ENCODE measurements at places on chromosomes 12 and 14.

GRCh38 chr14:102415671-102416070 lies 52.9 kb downstream of the TECPR2 start:
- DNase-seq: no peak

- DNase-seq: no peak
These were observed 29.0 kb downstream of the SLC2A3 start for GRCh38 chr12:7907009-7907408.

DNA sequence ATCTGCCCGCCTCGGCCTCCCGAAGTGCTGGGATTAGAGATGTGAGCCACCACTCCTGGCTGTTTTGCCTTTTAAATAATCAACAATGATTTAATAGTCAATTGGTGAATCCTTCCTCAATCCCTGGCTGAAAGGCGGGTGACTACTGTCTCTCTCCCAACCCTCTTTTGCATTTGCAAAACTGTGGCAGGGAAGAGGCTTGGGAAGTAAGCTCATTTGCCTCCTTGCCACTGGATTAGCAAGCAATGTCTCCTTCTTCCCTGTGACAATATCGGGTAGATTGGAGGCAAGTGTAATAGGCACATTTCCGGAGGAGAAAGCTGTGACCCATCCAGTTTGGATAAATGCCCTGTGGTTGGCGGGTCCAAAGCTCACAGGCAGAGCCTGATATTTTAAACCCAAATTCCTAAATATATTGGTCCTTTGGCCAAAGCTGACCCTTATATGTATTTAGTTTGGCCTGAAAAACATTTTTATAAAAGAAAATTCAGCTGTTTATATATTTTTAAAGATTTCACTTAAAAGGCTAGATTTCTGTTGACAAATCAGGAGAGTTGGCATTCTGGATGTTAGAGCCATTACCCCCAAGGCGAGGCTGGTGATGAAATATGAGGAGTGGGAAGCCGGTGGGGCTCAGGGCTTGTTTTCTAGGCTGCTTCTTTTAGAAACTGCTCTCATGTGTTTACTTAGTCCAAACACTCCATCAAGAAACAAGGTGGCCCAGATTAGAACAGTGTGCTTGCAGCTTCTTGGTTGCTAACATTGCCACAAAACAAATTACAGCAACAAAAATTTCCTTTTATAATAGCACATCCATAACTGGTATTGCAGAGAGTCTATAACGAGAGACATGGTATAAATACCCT lies 646.9 kb upstream of the TMEM132C start:
- DNase-seq: no peak

DNA sequence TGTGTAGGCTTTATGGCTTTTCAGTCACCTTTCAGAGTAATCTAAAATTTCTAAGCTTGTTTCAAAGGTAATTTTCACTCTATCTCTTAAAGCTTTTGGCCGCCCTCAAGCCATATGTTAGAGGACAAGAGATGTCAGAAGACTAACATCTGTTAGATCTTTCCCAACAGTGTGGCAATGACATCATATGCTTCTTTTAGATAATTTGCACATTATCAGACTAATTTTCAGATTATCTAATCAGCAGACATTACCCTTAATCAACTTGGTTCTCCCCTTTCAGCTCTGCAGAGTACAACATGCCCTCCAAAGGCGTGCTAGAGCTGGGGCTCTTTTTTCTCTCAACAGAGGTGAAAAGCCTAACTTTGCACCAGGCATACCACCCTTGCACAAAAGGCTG lies 207.1 kb downstream of the DPF3 start:
- no peak for DNase-seq

GRCh38 chr14:34180869-34181268 lies 230.0 kb upstream of the EGLN3 start:
- no peak for DNase-seq

- no peak for DNase-seq
These were observed 39.6 kb downstream of the SUSD6 start for GRCh38 chr14:69650948-69651369.

DNA sequence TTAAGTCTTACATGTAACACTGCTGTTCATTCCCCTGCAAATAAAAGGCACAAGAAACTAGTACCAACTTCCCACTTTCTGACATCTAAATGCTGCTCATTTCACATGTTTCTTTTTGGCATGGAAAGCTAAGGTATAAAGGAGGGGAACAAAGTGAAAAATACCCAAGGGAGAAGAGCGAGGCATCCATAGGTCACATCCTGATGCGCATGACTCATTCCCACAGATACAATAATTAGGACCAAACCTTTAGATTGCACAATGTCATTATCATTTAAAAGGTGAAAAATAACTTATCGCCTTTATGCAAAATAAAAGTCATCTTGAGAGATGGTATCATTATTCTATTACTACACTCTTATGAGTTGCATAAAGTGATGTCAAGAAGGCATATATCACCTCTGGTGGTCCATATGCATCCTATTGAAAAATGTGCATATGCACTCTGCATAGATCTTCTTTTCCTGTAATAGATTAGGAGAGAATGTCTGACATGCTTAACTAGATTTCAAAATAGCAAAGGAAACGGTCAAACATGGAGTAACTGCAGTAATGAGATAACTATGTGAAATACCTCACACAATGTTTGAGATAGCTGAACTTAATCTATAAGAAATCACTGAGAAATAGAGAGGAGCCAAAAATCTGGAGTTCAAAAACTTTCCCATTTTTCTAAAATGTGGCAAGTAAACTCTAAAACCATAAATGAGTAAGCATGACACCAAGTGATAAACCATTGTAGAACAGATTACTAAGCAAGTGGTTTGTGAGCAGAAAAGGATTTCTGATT lies 382.5 kb upstream of the TMTC1 start:
- no peak for DNase-seq

DNA sequence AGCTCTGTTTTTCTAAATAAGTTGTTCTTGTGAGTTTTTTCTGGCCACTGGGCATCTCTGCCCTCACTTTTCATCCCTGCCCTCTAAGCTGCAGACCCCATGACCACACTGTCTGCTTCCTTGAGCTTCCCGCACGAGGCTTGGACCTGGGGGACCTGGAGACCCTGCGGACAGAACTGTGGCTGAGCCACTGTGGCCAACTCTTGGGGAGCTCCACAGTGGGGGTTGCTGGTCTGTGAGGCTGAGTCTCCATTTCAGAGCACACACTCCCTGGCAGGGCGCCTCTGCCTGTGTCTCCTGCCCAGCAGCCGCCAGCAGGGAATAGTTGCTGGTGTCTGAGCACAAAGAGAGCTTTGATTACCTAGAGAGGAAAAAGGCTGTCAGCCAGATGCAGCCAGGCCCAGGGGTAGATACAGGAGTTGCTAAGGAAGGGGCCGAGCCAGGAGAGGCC lies 13.1 kb upstream of the RIN3 start:
- no peak for DNase-seq

GRCh38 chr12:101862245-101862644 lies 15.1 kb upstream of the DRAM1 start:
- DNase-seq: no peak

DNA sequence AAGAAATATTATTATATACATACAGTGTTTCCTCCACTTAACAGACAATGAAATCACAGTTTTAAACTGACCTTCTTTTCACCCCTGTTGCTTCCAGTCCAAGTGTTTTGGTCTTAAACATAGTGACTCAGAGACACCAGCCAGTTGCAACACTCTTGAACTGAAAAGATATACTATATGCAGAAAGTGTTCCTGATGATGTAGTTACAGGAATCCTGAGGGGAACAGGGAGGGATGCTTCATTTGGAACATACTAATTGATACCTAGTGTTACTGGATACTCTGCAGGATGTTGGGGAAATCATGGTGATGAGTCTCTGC lies 420.8 kb downstream of the CCDC91 start:
- no peak for DNase-seq

DNA sequence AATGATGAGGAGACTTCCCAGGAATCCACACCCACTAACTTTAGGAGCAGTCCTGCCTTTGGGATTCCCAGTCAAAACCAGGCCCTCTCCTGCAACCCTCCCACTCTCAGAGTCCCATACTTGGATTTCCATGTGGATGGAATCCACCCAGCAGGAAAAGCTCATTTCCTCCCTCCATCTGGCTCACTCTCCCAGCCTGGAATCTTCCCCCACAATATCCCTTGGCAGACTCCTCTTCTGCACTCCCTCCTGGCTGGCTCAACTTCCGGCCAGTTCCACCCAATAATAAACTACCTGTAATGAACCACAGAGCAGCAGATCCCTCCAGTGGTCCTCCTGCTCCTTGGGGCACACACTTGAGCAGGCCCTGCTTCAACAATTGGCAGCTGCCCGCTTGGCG lies 102.8 kb upstream of the EGLN3 start:
- no peak for DNase-seq

GRCh38 chr12:128402486-128403243 lies 135.7 kb downstream of the TMEM132C start:
- DNase-seq: no peak

- no peak for DNase-seq
These were observed 9.7 kb downstream of the MMAB start for GRCh38 chr12:109563291-109564284.

DNA sequence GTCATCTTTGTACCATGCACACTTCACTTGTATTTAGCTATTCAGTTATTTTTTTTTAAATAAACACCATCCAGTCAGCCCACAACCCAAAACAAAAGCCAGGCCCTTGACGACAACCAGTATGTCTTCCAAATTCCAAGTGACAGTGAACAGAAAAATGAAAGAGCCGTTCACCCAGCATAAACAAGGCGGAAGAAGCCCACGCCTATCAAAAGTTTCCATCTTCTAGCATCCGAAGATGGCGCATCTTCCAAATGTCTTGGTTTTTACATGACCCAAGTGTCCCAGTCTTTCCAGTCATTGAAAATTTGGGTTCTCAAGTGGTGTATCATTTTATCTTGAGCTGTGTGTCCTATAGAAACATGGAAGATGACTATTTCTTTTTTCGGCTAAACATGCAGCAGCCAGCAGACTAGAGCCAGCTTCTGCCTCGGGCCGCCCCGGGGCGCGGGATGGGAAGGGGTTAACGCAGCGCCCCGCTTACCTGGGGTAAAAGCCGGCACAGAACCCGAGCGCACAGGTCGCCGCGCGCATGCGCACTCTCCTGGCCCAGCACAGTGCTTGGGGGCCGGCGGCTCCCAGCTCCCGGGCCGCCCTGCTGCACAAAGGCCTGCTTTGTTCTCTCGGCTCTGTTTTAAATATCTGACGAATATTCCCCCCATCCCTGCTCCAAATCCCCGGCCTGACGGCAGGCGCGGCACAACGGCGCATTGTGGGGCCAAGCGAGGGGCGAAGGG lies 164.8 kb downstream of the ZFP36L1 start:
- peak; percentile 52 for DNase-seq

DNA sequence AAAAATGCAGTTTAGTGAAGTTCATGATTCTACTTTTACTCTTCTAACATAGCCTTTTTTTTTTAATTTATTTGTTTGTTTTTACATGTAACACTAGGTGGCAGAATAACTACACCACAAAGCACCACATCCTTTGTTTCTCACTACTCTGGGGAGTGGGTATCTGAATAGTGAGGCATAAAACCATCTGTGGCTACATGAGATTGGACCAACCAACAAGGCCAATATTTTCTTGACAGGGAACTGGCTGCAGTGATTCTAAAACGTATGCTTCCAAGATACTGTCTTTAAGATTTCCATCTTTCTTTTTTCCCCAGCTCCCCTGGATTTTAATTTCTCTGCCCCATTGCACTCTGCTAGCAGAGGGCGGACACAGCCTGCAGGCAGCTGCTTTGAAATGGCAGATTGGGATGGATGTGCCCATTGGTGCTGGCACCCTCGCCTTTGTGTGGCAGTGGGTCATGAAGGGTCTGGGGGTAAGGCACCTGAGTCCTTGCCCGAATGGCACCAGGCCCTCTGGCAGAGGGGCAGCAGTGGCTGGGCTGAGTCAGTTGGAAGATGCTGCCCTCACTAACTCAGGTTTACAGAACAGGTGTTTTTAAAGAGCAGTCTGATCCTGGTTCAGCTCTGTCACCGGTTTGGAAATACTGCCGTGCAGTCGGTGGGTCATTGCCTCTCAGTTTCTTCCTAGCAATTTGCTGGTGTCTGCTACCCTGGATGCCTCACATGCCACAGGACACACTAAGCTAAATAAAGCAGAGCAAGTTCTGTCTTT lies 429.1 kb downstream of the RAD51B start:
- peak; percentile 10 for DNase-seq

DNA sequence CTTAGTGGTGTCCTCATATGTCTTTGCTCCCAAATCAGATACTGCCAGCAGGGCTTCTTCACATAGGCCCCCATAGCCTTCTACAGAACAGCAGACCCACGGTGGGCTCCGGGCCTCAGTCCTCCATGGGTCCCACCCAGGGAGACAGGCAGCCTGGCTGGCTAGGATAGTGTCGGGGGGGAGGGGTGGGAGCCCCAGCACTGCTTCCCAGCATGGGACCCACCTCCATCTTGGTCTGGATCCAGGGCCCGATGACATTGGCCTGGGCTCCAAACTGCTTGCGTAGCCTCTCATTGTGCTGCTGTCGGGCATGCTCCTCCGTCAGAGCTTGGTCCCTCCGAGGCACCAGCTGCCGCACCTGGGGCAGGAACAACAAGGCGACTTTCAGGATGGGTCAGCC lies 89.4 kb upstream of the ZFP36L1 start:
- no peak for DNase-seq

DNA sequence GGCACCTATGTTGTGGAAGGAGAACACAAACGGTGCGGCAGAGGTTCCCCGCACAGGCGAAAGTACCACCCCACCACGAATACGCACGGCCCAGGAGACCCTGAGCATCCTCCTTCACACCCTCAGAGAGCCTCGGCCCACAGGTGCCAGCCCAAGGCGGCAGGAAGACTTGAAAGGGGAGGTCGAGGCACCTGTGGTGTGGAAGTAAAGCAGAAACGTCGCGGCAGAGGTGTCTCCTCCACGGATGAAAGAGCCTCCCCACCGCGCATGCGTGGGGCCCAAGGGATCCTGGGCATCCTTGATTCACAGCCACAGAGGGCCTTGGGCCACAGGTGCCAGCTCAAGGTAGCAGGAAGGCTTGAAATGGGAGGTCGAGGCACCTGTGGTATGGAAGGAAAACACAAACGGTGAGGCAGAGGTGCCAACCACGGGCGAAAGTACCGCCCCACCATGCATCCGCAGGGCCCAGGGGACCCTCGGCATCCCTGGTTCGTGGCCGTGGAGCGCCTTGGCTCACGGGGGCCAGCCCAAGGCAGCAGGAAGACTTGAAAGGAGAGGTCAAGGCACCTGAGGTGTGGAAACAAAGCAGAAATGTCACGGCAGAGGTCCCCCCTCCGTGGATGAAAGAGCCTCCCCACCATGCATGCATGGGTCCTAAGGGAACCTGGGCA lies 380.1 kb downstream of the ALG10 start:
- DNase-seq: no peak

- no peak for DNase-seq
These were observed 404.2 kb downstream of the DAD1 start for GRCh38 chr14:22184830-22185168.

GRCh38 chr12:122350141-122350848 lies 72.2 kb downstream of the CLIP1 start:
- DNase-seq: no peak

GRCh38 chr14:27190296-27190695 lies 592.5 kb upstream of the NOVA1 start:
- DNase-seq: no peak

All from stimulated activated CD4-positive, alpha-beta T cell treated with anti-CD3 and anti-CD28 coated beads, TNF-alpha, amount 100 ng/mL, for 1 hour (primary cell).